ENCODE measurements at places on chromosomes 6 and 20.

- DNase-seq = no peak
Observed at GRCh38 chr6:134795001-134795400, 154.9 kb downstream of the ALDH8A1 start.

- no peak for DNase-seq
Observed at GRCh38 chr20:59825944-59826759, 107.3 kb downstream of the SYCP2 start.

DNA sequence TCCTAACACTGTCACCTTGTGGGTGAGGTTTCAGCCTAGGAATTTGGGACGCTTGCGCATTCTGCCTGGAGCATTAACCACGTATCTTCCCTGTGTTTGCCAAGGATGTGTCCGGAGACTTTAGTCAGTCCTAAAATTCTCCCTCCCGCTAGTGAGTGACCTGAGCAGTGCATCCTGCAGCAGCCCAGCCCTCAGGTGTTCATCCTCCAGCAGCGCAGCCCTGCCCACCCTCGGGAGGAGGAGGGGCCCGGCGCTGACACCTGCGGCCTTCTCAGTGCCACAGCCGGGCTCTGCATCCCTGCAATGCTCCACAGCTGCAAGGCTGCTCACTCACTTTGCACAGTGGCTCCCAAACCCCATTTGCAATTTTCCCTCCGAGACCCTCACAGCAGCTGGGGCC is 79.5 kb downstream of the ERMARD start:
- no peak for DNase-seq

GRCh38 chr6:31577579-31577966 is 2.2 kb downstream of the TNF start:
- no peak for DNase-seq

DNA sequence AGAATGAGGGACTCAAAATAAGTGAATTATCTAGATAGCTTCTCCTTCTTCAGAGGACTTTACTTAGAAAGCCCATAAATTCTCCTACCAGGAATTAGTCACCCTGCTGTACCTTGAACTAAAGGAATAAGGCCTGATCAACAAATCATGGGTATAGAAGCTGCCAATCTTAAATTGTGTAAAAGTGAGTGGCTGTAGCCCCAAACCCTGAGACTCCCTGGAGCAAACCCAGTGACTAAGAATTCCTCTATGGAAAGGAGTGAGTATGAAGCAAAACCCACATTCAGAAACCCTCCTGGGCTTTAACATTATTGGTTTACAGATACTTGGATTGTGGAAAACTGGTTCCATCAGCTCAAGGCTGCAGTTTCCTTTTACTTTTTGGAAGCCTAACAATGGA is 285.8 kb upstream of the TBX18 start:
- no peak for DNase-seq

- peak; percentile 24 for DNase-seq
Observed at GRCh38 chr6:112416866-112417265, 69.7 kb downstream of the RFPL4B start.

- DNase-seq = no peak
Observed at GRCh38 chr6:135853227-135853626, 1.7 kb downstream of the PDE7B start.

- DNase-seq = no peak
Observed at GRCh38 chr6:14946753-14947152, 299.1 kb upstream of the JARID2 start.

DNA sequence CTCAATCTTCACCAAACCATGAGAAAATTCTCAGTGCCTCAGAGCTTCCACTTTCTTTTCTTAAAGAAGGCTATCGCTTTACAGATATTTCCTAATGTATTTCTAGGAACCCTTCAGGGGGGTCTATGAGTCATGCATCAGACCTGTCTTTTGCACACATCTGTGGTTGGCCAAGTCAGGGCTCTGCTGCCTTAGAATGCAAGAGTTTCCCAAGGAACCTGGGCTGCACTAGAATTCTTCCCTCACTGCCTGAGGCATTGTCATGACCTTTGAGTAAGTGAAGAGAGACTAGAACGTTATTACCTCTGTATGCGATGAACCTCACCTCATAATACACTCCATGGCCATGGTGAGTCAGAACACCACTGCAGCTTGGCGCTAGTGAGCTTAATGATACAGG is 365.0 kb upstream of the ID4 start:
- no peak for DNase-seq

DNA sequence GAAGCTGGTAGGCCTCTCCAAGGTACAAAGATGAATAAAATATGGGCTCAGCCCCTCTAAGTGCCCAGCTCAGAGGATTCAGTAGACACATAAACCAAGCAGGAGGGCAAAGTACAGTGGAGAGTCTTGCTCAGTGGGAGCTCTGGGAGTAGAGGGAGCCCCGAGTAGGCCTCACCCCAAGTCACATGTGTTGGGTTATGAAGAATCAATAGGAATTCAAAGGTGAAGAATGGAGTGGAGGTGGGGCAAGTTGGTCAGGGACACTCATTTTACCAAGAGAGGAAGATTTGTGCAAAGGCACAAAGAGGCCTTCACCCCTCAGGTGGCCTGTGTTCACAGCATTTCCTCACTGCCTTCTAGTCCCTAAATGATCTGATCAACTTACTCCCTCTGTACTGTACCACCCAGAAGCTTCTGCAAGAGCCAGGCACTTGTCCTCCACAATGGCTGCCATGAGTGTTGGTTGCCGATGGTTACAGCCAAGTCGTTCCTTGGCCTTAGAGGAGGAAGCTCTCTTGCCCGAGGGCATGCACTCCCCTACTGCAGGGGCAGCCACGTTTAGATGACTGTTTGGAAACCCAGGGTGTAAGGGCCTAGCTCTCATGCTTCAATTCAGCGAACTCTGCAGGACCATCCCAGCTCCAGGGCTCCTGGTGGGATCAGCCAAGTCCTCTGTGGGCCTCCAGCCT is 6.7 kb upstream of the CDKN1A start:
- peak; percentile 29 for DNase-seq

Measured in BE2C (cell line).